ENCODE measurements at places on chromosomes 7 and 10.
A peak's percentile ranks its signal among the peaks of the same experiment; 100 is the strongest.

GRCh38 chr10:118045158-118045836, 1.4 kb downstream of the RAB11FIP2 start:
- DNase-seq = no peak

DNA sequence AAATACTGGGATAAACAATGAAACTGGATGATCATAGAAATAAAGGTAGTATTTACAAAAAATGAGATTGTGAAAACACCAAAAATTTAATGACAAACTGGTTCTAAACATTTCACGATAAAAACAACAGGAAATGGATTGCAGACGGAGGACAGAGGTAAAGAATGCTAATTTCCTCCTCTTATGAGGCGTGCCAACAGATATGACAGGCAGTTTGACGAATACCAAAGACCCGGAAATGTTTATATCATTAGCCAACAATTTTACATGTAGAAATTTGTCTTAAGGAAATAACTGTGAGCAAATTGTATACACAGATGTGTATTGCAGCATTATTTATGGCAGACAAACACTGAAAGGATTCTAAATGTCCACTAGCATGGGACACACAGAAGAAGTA, 162.0 kb upstream of the MGMT start:
- DNase-seq = no peak

DNA sequence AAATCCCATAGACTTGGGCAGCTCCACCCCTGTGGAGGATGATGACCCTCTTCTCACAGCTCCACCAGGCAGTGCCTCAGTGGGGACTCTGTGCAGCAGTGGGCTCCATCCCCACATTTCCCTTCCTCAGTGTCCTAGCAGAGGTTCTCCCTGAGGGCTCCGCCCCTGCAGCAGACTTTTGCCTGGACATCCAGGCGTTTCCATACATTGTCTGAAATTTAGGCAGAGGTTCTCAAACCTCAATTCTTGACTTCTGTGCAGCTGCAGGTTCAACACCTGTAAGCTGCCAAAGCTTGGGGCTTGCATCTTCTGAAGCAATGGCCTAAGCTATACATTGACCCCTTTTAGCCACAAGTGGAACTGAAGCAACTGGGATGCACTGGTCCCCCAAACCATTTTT, 31.8 kb downstream of the NEUROG3 start:
- DNase-seq = no peak

DNA sequence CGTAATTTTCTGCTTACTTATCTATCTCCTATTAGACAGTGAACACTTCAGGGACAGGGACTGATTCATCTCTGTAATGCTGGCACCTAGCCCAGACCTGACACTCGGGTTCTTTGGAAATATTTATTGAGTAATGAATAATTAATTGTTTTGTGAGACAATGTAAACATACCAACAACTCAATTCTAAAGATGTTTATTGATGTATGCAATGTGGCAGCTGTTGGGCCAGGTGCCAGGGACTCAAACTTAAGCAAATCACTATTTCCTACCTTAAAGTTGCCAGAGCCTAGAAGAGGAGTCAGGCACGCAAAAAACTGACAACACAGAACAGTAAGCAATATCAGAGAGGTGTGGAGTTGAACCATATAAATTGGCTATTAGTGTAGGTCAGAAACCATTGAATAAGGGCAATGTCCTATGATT, 63.6 kb upstream of the BMPER start:
- DNase-seq = peak; percentile 78

DNA sequence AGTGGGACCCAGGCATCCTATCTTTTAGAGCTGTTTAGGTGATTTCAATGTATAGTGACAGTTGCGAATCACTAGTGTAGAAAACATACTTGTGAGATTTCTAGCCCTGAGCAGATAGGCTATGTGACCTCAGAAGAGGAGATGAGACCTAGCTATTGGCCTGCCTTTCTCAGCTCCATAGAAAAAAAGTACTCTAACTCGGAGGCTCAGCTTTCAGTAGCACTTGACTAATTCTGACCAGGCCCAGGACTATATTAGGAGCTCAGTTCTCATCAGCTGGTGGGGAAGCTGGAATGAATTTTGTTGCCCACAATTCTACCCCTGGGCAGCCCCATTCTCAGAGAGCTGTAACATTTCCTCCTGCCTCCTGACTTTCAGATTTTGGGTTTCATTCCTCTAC, 179.9 kb upstream of the NAMPT start:
- DNase-seq = no peak

GRCh38 chr7:93218997-93219827, 7.1 kb downstream of the HEPACAM2 start:
- no peak for DNase-seq

- no peak for DNase-seq
These were observed 212.8 kb downstream of the PTEN start for GRCh38 chr10:88076027-88076880.

GRCh38 chr10:8927705-8928104, 873.2 kb downstream of the GATA3 start:
- DNase-seq = no peak

- DNase-seq = no peak
These were observed 92.9 kb upstream of the DUSP5 start for GRCh38 chr10:110404825-110405224.

DNA sequence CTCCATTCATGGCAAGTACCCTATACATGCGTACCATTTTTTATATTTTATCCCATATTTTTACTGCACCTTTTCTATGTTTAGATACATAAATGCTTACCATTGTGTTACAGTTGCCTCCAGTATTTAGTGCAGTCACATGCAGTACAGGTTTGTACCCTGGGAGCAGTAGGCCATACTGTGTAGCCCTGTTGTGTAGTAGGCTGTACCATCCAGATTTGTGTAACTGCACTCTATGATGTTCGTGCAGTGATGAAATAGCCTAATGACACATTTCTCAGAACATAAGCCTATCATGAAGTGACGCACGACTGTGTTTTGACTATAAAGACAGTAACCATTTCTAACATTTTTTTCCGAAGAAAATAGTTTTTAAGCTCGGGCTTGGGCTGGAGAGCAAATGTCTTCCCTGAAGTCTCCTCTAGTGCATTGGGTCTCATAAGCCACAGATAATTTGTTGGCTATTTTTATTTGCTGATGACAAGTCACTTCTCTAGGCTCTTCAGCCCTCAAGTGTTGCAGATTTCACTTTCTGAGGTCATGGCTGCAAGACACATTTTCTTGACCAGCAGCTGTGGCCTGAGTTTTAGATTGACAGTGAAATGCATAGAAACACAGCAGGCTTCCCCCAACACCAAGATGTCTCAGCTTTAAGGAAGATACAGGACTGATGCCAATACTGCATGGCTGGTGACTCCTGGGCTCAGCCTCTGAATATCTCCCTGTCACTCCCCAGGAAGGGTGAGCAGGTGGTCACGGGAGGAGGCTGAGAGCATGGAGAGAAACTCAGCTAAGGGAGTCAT, 26.9 kb downstream of the EPDR1 start:
- DNase-seq = no peak

DNA sequence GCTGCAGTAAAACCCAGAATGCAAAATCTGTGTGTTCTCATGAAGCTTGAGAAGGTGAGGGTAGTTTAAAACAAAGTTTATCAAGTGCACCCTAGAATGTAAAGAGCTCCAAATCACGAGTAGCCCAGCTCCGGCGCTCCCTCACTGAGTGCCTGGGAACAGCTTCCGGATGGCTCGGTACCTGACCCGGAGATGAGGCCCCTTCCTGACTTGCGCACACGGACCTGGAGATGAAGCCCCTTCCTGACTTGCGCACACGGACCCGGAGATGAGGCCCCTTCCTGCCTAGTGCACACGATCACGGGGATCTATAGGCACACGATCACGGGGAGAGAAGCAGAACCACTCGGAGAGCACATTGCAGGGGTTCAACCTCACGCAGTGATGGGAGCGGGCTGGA, 322.1 kb upstream of the RNF32 start:
- no peak for DNase-seq

- DNase-seq = no peak
These were observed 194.1 kb downstream of the EMX2 start for GRCh38 chr10:117736655-117737054.

- DNase-seq = no peak
These were observed 140.7 kb downstream of the GLI3 start for GRCh38 chr7:42096268-42096667.

GRCh38 chr10:104349623-104350126, 4.0 kb upstream of the CFAP58 start:
- DNase-seq = no peak

GRCh38 chr10:111200505-111201186, 123.8 kb downstream of the ADRA2A start:
- peak; percentile 21 for DNase-seq

- DNase-seq = no peak
These were observed 13.1 kb downstream of the PLEKHA1 start for GRCh38 chr10:122387572-122387971.

DNA sequence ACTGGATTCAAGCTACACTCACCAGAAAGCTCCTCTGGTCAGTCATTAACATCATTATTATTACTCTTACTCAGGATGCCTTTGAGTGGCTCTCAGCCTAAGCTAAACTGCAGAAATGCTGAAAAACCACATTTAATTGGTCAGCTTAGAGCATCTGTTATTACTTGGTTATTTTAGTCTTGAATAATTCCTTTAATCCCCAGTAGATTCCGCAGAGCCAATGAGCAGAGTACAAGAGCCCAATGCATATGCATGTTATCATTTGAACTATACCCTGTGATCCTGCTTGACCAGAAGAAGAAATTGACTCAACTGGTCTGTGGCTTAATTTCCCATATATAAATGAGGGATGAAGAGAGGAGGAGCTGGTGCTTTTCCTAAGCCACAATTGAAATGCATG, 417.6 kb upstream of the C7orf33 start:
- no peak for DNase-seq

DNA sequence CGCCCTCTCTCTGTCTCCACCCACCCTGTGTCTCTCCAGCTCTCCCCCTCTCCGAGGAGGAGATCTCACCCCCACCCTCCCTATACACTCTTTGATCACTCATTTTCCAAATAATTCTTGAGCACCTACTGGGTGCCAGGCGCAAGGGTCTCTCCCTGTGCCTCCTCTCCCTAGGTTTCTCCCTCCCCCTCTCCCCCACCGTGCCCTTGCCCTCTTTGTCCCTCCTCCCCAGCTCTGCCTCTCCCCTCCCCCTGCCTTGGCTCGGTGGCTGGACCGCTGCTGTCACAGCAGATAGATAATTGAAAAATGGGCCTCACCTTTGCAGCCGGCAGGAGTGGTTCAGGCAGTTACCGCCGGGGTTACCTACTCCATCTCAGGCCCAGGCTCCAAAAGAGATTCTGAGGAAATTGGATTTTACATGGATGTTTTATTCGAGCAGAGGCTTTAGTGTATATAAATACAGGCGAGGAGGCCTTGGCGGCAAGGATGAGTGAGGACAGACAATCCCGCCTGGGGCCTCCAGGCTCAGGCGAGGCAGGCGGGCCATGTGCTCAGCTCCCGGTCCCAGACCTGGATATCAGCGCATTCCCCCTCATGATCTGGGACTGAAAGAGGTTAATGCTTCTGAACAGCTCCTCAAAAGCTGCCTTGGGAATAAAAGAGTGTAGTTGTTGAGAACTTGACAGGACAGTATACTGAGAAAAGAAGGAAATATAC, 60.8 kb upstream of the BTRC start:
- DNase-seq = no peak

All from COR-L47 (cell line).